ENCODE measurements at places on chromosomes 3 and 15.

- DNase-seq: no peak
These were observed 45.2 kb downstream of the GRIP2 start for GRCh38 chr3:14494973-14495300.

DNA sequence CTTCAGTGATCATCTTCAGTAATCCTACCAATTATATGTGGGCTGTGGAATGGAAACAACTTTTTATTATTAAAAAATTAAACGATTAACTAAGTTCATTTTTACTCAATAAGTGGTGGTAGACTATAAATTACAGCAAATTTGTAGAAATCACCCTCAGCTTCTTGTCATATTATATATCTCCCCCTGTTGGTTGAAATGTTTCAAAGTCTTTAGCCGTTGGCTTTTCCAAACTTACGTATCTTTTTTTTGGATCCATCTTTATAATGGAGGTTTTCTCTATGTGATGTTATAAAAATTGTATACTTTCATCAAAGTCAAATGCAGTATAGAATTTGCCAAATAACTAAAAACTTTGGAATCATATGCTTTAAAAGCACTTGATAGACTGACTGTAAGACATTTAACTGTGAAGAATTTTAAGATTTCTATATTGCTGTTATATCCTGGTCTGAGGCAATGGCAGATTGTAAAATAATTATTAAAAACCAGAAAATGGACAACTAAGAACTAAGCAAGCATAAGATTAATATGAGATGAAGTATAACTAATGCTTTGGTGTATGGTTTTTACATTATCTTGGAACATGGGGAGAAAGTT is 44.7 kb downstream of the ATP11B start:
- peak; percentile 19 for DNase-seq

- no peak for DNase-seq
These were observed 231.8 kb downstream of the TP63 start for GRCh38 chr3:189863031-189863430.

GRCh38 chr15:69729167-69729748 is 276.6 kb downstream of the RPLP1 start:
- peak; percentile 68 for DNase-seq

DNA sequence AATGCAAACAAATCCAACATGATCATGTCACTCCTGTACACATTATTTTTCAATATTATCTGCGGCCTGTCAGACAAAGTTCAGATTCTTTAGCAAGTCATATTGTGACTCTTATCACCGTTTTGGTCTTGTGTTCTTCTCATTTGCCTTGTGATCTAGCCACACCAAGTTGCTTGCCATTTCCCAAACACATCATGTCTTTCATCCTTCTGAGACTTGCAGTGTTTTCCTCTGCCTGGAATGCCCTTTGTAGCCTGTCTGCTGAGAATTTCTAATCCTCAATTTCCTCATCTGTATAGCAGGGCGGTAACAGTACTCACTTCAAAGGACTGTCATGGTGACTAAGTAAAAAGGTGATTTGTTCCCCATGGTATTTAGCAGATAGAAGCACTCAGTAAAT is 135.0 kb downstream of the GREM1 start:
- DNase-seq: no peak

DNA sequence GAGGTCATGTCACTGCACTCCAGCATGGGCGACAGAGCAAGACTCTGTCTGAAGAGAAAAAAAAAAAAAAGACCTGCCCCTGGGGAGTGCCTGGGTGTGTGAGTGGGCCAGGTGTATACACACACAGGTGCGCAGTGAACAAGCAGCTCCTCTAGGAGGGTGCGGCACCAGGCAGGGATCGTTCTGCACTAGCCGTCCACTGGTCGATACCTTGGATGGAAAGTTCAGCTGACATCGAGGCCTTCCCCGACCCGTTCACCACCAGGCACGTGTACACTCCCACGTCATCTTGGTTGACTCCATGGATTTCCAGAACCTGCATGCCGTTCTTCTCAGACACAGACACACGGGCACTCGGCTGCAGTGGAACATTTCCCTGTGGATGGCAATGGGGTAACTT is 147.0 kb downstream of the MYLK start:
- DNase-seq: no peak

- no peak for DNase-seq
These were observed 74.8 kb upstream of the CACNA2D3 start for GRCh38 chr3:54047568-54047967.

DNA sequence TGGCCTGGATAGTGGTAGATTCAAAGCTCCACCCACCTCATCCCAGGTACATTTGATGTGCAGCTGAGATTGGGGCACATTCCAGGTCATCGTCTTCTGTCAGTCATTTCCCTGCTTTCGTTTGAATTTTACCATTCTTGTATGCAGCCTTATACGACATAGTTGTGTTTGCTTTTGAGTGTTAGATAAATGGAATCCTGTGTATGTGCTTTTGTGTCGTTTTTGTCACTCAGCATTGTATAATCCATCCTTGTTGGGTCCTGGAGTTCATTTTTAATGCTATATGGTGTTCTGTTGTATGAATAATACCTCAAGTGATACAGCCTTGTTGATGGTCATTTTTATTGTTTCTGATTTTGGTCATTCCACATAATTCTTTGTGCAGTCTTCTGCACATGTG is 7.3 kb downstream of the RCCD1 start:
- no peak for DNase-seq

DNA sequence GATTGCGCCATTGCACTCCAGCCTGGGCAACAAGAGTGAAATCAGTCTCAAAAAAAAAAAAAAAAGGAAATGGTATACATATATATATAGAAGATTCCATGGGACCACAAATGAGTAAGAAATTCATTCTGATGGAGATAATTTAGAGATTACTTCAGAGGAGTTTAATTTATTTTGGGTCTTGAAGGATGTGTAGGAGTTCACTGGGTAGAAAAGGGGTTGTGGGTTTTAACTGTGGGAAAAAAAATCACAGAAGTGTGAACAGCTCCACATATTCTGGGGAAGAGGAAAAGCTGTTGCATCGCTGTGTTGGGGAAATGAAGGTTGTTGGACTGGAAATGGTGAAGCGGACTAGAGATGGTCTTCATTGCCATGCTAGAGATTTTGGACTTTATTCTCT is 4.1 kb upstream of the ICE2 start:
- DNase-seq: no peak

GRCh38 chr3:115019900-115020299 is 127.2 kb downstream of the ZBTB20 start:
- no peak for DNase-seq

GRCh38 chr15:63463036-63463435 is 41.4 kb upstream of the USP3 start:
- no peak for DNase-seq

Measured in CD4-positive, alpha-beta T cell treated with Interleukin-4 for 4 hours (primary cell).